Upper lobe of left lung (tissue), 6 donors: ENCODE measurements at places on chromosomes 16 and 17.

GRCh38 chr17:67359960-67360791, 6.2 kb downstream of the PSMD12 start:
- peaks cover 51% of the 10 kb centered on the region for H3K4me1 ChIP-seq
- no peak overlapping the region for H3K4me3 ChIP-seq
- H3K36me3 ChIP-seq, result peaks cover 3% of the 10 kb centered on the region
- H3K27me3 ChIP-seq, result no peaks in the 10 kb centered on the region
- no peak for DNase-seq

GRCh38 chr16:28930652-28931051, 1.1 kb upstream of the CD19 start:
- H3K4me3 ChIP-seq, result no peak overlapping the region
- H3K27ac ChIP-seq, result no peak overlapping the region
- DNase-seq, result no peak
- no peaks in the 10 kb centered on the region for H3K27me3 ChIP-seq
- no peaks in the 10 kb centered on the region for H3K36me3 ChIP-seq
- H3K4me1 ChIP-seq, result peaks cover 5% of the 10 kb centered on the region

DNA sequence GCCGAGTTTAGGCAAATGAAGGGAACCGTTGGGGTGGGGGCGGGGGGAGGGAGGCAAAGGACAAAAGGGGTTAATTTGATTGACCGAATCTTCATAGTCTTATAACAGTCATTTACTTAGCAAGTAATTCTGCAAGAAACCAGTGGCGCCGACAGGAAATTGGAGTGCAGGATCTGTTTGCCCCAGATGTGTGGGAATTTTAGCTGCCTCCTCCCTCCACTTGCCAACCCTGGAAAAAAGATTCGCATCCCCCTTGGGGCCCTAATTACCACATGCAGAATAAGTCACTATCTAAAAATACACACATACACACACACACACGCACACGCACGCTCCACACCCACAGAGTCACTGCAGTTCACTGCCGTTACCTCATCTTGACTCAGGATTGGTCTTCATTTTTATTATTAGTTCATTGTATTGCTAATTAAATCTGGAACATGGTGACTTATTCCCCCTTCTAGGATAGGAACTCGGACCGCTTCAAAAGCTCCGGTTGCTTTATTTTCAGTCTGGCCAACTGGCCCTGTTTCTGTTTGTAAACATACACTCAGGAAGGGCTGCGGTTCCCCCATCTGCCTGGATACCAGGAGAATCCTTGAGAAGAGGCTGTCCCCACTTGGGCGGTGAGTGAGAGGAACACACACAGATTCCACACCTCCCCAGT, 241.6 kb upstream of the SALL1 start:
- H3K4me1 ChIP-seq, result no peaks in the 10 kb centered on the region
- H3K27ac ChIP-seq, result no peak overlapping the region
- H3K27me3 ChIP-seq, result no peaks in the 10 kb centered on the region

DNA sequence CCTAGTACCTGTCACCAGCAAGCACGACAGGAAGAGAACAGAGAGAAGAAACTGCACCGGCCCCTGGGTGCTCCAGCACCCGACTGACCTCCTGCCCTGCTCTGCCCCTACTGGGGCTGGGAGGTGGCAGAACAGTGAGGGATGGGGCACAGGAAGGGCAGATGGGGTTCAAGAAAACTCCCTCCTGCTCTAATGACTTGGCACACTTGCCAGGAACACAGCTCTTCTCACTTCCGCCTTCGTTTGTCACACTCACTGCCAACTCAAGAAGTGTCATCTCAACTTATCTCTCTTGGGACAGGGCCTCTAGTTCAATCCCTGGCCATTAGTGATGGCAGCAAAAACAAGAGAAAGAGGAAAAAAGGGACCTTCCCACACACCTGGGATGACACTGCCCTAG, 42.7 kb upstream of the ICAM2 start:
- H3K27ac ChIP-seq, result no peak overlapping the region
- DNase-seq, result peak; percentile 42
- H3K27me3 ChIP-seq, result no peaks in the 10 kb centered on the region
- H3K4me1 ChIP-seq, result peaks cover 16% of the 10 kb centered on the region
- no peak overlapping the region for H3K4me3 ChIP-seq
